ENCODE measurements at places on chromosomes 16 and 17. TPM values are rescaled to one million over a fixed set of nuclear protein-coding genes. Genes with fewer than 3 reads are reported as not detected.

KRT32 gene
- not detected for total RNA-seq

C16orf54 gene
- total RNA-seq = not detected

RNU2-1 gene
- total RNA-seq = not detected

KDM6B gene
- 1.1 TPM for total RNA-seq

CBLN1 gene
- not detected for total RNA-seq

RUNDC1 gene
- 8.1 TPM for total RNA-seq

C16orf90 gene
- total RNA-seq = not detected

IRF8 gene
- not detected for total RNA-seq

TBC1D3K gene
- not detected for total RNA-seq

Measured in IMR-90 (cell line).